ENCODE measurements at places on chromosomes 2 and 18.

DNA sequence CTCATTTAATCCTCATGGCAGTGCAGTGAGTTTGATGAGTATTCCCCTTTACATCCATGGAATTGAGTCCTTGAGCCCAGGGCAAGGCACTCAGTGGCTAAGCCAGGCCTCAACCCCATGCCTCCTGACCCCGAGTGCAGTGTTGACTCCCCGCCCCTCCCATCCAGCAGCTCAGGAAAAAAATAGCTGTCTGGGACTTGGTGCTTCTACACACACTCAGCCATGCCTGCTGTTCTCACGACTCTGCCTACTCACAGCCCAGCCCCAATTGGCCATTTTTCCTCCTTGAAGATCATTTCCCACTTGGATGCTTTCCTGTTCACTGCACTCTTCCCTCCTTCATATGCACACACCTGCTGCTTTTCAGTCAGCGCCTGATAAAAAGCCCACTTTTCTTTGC is 8.8 kb downstream of the FOSL2 start:
- no peak for DNase-seq

- no peak for DNase-seq
Observed at GRCh38 chr2:28292491-28292890, 100.2 kb upstream of the FOSL2 start.

DNA sequence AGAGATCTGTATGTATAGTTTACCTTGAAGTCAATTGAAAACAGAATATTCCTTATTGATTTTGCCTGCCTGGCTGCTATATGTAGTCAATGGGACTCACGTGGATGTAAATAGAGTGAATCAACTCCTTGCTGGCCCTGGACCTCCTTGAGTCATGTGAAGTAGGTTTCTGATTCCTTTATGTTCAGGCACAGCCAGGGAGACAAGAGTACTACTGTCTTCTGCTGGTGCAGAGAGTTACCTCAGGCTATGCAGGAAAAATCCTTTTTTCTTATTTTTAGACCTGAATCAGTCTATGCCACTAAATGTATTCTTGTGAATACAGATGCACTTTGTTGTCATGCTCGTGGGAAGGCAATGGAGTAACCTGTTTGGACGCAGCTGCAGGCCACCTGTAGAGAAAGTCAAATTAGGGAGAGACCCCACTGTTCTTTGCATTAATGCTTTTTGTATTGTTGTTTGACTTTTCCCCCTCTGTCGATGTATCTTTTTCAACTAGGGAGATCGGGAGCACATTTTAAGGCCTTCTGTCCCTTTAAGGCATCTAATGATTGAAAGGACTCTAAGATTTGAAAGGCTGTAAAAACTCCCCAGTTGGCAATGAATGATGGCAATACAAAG is 473.9 kb downstream of the ARHGAP15 start:
- no peak for DNase-seq

DNA sequence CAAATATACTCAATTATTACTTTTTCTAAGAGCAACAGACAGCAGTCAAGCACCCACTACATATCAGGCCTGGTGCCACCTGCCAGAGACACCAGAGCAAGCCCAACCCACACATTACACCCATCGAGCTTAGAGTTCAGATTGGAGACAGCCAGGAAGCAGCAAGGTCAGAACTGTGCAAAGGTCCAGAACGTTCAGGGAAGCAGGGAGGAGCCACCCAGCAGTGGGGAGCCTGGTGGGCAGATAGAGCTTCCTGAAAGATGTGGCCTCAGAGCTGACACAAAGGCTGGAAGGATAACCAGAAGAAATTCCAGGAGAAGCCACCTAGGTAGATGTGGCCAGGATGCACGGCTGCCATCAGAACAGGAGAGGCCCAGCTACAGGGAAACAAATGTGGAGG is 440.5 kb upstream of the ID2 start:
- DNase-seq, result no peak

DNA sequence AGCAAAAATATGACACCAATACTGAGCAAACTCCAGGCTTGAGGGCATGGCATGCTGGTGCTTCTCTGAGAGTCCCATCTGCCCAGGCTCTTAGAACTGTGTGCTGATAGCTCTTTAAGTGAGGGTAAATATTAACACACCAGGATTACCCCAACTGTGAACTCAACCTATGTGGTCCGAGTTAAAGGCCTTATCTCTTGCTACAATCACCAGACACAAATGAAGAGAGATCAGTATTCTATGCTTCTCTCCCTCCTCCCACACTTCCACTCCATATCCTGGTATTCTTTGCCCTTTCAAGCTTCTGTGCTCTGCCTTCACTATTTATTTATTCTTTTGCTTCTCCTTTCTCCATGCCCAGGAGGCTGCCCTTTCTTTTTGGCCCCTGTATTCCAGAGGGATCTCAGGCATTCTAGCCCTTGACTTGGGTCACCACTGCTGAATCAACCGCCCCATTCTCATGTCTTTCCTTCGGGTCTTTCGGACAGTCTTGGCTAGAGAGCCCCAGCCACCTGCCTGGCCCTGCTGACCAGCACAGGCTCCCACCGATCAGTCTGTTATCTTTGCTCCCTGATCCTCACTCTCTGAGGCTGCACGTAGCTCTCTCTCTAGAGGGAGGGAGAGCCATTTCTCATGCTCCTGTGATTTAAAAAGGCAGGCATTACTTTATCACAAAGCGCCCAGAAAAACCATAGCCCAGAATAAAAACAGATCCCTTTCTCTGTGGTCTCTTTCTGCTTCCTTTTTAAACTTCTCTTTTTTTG is 17.2 kb upstream of the HK2 start:
- no peak for DNase-seq

GRCh38 chr2:144350151-144350802 is 169.6 kb downstream of the ZEB2 start:
- no peak for DNase-seq

- no peak for DNase-seq
Observed at GRCh38 chr2:239704737-239705136, 303.9 kb upstream of the HDAC4 start.

DNA sequence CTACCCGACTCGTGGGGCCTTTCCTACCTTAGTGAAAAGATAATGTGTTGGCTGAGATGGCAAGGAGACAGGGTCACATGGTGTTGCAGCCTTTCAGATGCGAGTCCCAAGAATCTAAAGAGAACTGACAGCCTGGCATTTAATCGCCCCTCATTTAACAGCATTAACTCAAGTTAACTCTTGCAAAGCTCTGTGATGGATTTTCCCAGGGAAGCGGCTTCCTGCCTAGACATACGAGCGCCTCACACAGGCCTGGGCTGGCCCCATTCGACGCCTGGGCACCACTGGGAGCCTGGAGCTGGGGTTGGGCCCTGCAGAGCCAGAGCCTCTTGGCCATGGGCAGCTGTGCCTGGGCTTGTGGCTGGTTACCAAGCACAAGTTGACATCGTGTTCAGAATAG is 140.8 kb downstream of the SEPTIN10 start:
- no peak for DNase-seq

GRCh38 chr2:42049221-42050009 is 1.6 kb downstream of the PKDCC start:
- no peak for DNase-seq

Measured in epithelial cell of prostate (primary cell).